ENCODE measurements at places on chromosomes 16 and 17. TPM values are rescaled to one million over a fixed set of nuclear protein-coding genes. Genes with fewer than 3 reads are reported as not detected.

GRCh38 chr16:1673424-1674151 is 4.5 kb upstream of the JPT2 start:
- DNase-seq = no peak

DNA sequence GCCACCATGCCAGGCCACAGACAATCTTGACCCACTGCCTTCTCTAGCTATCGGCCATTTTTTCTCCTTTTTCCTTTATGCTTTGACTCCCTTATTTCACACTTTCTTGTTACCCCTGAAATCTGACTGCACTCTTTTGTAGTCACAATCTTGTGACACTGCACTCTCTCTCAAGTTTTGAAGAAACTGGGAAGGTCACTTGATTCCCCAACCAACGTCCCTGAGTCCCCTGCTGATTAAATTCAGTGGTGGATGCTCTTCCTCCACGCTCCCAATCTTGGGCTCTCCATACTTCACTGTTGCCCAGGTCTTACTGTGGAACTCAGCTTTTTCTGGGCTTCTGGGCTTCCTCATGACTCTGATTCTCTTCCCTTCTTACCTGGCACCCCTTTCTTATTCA is 33.9 kb downstream of the PECAM1 start:
- DNase-seq = no peak

DNA sequence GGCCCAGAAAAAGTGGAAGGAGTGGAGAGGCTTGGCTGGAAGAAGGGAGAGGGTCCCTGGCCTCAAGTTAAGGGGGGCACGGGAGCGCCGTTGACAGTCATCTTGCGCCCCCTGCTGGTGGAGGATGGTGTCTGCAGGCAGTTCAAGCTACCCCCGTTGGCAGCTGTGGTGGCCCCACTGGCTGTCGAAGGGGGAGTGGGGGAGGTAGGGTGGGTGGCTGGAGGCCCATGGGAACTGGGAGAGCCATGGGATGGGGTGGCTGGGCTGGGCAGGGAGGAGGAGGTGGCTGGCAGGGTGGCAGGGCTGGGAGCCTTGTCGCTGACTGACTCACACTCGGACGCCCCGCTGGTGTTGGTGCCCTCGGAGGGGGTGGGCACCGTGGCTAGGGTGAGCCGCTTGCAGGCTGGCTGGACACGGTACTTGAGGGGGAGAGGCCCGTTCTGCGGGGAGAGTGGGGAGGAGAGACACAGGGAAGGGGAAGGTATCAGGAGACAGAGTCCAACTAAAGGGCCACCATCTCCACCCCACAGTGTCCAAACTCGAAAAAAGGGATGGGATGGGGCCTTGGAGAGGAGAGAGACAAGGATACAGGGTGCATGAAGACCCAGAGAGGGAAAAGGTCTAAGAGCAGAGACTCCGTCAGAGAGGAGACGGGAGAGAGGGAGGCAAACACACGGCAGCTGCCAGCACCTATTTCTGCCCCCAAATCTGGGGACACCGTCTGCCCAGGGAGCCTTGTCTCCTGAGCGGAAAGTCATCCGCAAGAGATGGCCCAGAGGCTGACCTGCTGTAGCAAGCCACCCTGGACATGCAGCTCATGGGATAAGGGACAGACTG is 5.2 kb downstream of the CISD3 start:
- DNase-seq = peak; percentile 85

DNA sequence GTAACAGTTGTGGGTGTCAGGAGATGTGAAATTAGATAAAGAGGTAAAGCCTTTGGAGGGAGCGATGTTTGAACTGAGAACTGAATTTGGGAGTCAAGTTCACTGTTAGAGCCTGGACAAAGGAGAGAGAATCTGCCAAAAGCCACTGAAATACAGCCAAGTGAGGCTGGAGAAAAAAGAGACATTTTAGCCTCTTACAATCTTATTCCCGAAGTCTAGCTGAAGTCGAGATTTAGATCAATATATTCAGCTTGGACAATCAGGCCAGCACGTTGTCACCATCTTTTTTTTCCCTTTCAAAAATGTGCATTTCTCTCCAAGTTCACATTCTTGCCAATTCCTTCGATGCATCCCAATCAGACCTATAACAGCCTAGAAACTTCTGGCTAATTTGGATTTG is 312.2 kb downstream of the RBFOX1 start:
- DNase-seq = no peak

- no peak for DNase-seq
Observed at GRCh38 chr17:30225919-30226553, 9.5 kb downstream of the SLC6A4 start.

HAGHL gene
- 7.5 TPM for total RNA-seq

ASPHD1 gene
- total RNA-seq = 8.9 TPM

CDRT4 gene
- 8.0 TPM for total RNA-seq
